ENCODE measurements at places on chromosomes 2 and 18.

DNA sequence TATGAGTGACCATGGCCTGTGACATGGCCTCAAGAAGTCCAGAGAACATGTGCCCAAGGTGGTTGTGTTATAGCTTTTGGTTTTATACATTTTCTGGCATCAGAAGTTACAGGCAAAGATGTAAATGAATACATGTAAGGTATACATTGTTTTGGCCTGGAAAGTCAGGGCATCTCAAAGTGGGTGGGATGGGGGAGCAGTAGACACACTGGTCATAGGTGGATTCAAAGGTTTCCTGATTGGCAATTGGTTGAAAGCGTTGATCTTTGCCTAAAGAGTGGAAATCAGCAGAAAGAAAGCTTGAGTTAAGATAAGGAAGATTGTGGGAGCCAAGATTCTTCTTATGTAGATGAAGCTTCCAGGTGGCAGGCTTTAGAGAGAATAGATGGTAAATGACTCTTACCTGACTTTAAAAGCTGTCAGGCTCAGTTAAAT lies 62.1 kb upstream of the DYNAP start:
- H3K4me1 ChIP-seq, result no peaks in the 10 kb centered on the region
- no peaks in the 10 kb centered on the region for H3K27me3 ChIP-seq
- no peak overlapping the region for H3K4me3 ChIP-seq
- H3K36me3 ChIP-seq, result no peaks in the 10 kb centered on the region

- DNase-seq, result no peak
- H3K27ac ChIP-seq, result no peak overlapping the region
- no peak overlapping the region for H3K4me3 ChIP-seq
- no peaks in the 10 kb centered on the region for H3K36me3 ChIP-seq
- H3K27me3 ChIP-seq, result no peaks in the 10 kb centered on the region
Measured at GRCh38 chr2:54701029-54701428, 22.4 kb upstream of the EML6 start.

GRCh38 chr18:73766910-73767515 lies 380.6 kb downstream of the FBXO15 start:
- DNase-seq, result no peak
- H3K27ac ChIP-seq, result no peak overlapping the region
- no peaks in the 10 kb centered on the region for H3K27me3 ChIP-seq
- no peaks in the 10 kb centered on the region for H3K36me3 ChIP-seq

DNA sequence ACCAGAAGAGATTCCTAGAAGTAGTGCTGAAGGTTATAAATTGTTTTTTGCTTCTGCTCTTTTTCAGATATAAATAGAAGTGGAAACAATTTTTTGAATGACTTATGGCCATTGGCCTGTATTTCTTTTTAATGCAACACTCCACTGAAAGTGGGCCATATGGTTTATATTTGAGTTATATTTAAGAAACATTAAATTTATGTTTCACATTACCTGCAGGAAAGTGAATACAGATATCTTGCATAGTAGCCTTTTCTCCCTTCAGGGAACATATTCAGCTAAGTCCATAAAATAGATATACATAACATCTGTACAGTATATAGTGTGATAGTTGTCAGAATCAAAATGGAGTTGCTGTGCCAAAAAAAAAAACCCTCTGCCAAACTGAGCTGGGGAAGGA lies 53.1 kb upstream of the EFEMP1 start:
- no peaks in the 10 kb centered on the region for H3K27me3 ChIP-seq
- DNase-seq, result no peak
- no peak overlapping the region for H3K4me3 ChIP-seq
- no peaks in the 10 kb centered on the region for H3K4me1 ChIP-seq

DNA sequence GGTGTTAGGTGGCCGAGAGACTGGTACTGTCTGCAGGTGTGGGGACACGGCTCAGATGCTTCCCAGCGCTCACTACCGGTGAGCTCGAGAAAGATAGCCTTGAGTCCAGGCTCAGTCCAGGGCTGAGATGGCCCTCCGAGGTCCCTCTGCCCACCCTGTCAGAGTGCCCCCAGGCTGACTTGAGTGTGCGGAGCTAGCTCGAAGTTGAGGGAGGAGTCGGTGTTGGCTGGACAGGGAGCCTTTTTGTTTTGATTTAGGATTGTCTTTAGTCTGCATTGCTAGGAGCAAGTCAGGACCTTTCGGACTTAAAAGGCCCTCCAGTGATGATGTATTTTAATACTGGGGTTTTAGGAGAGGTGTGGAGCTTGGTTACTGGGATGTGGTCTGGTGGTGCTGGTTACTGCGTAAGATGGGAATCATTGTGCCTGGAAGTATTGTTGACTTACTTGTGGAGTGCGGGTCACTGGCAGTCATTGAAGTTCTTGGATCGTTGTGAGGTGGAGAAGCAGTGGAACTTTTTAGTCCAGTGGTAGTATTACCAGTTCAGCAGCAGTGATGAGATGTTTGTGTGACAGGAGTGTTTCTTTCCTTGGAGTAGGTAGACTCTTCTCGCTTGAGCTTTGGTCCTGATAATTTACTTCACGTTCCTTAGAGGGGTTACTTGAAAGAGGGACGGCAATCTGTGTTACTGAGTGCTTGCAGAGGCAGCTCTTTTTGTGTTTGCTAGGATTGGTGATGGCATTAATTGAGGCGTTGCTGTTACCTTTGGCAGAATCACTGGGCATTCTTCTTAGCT lies 633 bp downstream of the KIAA1328 start:
- H3K27me3 ChIP-seq, result no peaks in the 10 kb centered on the region
- peak overlapping the region; percentile 77 for H3K4me3 ChIP-seq
- peak overlapping the region; percentile 73 for H3K27ac ChIP-seq
- DNase-seq, result no peak
- no peaks in the 10 kb centered on the region for H3K36me3 ChIP-seq

DNA sequence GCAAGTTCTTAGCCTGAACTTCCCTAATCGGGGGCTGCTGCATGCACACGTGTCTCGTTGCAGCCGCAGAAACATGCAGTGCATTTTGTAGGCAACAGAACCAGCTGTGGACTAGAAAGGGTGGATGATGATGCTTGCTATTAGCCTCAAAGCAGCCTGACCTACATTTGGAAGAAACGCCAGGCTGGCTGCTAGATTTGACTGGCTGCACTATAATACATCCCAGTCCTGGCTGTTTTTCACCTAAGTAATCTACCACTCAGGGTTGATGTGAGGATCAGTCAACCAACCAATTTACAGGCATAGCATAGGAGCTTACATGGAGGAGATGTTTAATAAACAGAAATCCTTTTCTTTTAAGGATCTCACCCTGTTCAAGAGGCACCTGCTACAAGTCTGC lies 56.4 kb upstream of the SPP2 start:
- no peaks in the 10 kb centered on the region for H3K36me3 ChIP-seq
- DNase-seq, result no peak
- no peaks in the 10 kb centered on the region for H3K27me3 ChIP-seq
- no peak overlapping the region for H3K4me3 ChIP-seq
- H3K4me1 ChIP-seq, result no peaks in the 10 kb centered on the region
- no peak overlapping the region for H3K27ac ChIP-seq

- no peaks in the 10 kb centered on the region for H3K27me3 ChIP-seq
- no peak overlapping the region for H3K4me3 ChIP-seq
- no peaks in the 10 kb centered on the region for H3K4me1 ChIP-seq
Measured at GRCh38 chr2:102018823-102019445, 27.2 kb downstream of the IL1R2 start.

GRCh38 chr2:36339607-36340218 lies 15.9 kb upstream of the CRIM1 start:
- no peak overlapping the region for H3K27ac ChIP-seq
- no peaks in the 10 kb centered on the region for H3K27me3 ChIP-seq
- H3K4me3 ChIP-seq, result no peak overlapping the region
- no peak for DNase-seq

- H3K4me3 ChIP-seq, result no peak overlapping the region
- no peak overlapping the region for H3K27ac ChIP-seq
- H3K36me3 ChIP-seq, result no peaks in the 10 kb centered on the region
- H3K4me1 ChIP-seq, result no peaks in the 10 kb centered on the region
- no peaks in the 10 kb centered on the region for H3K27me3 ChIP-seq
- peak; percentile 65 for DNase-seq
Measured at GRCh38 chr2:236705295-236706105, 135.9 kb downstream of the ACKR3 start.

DNA sequence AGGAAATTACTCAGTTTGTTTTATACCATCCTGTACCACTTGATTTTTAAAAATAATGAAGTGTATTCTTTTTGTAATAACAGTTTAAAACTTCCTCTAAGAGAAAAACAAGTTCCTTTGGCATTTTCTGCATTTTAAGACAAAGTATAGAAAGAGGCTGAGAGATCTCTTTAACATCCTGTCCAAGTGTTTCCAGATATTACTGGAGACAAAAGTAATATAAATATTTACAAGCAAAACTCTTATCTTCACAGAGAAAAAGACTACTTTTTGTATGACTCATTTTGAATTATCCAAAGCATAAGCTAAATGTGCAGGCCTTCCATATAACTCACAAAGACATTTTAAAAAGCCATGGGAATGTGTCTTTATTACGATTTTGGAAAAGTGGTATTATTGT lies 221.1 kb downstream of the RDH14 start:
- no peaks in the 10 kb centered on the region for H3K27me3 ChIP-seq
- no peak overlapping the region for H3K4me3 ChIP-seq
- no peak for DNase-seq
- H3K36me3 ChIP-seq, result no peaks in the 10 kb centered on the region
- no peaks in the 10 kb centered on the region for H3K4me1 ChIP-seq

GRCh38 chr2:60554646-60555065 lies 1.2 kb upstream of the BCL11A start:
- DNase-seq, result no peak
- H3K27ac ChIP-seq, result no peak overlapping the region
- peaks cover 52% of the 10 kb centered on the region for H3K4me1 ChIP-seq
- peaks cover 7% of the 10 kb centered on the region for H3K27me3 ChIP-seq
- H3K4me3 ChIP-seq, result peak overlapping the region; percentile 42
- no peaks in the 10 kb centered on the region for H3K36me3 ChIP-seq

DNA sequence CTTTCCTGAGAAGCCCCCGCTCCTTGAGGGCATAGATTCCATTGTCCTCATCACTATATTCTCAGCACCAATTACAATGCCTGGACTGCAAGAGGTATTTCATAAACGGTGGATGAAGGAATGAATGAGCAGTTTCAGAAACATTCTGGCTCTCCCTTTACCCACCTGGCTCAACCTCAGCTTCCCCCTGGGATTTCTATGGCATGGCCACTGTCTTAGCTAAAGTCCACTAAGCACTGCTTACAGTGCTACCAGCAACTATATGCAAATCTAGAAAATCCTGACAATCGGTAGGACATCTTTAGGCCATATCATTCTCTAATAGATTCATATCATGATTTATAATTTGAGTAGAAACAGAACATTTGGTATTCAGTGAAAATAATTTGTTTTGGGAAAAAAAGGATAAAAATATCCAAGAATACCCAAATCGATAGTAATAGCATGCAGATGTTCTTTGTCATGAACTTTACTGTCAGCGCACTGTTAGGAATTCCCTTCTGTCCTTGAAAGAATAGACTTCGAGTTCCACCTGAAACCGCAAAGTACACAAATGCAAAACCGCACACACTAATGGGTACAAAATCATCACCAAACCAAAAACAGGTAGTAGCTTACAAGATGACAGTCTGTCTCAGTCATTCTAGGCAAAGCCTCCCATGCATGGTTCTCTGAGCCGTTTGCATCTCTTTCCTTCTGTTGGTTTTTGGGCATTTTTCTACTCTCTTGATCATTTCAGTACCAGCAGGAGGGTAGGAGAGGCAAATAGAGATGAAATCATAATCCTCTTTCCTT lies 303.6 kb upstream of the ID2 start:
- no peaks in the 10 kb centered on the region for H3K4me1 ChIP-seq
- H3K27ac ChIP-seq, result no peak overlapping the region
- no peak for DNase-seq
- H3K4me3 ChIP-seq, result no peak overlapping the region
- H3K36me3 ChIP-seq, result no peaks in the 10 kb centered on the region

DNA sequence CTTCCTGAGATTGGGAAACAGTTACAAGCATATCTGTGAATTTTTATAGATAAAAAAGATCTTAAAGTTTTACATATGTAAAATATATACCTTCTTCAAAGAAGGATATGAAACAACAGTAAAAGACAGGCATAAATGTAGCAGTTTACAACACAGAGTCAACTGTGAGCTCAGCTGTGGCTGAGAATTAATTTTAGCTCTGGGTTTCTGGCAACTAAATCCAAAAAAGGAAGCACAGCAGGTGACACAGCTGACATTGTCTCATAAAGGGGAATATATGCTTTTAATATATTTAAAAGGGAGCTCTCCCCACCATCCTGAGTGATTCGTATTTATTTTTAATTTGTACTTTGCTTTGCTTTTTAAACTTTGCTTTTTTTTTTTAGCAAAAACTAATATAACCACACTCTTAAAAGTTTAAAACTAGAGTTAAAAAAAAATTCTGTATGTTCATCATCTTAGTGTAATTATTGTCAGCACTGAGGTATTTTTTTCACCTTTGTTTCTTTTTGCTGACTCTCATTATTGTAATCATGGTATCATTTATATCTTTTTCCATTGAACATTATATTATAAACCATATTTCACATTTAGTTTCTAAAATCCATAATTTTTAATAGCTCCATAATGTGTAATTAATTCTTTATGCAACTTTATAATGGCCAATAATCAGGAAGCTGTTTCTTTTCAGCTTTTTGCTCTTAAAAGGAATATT lies 6.7 kb downstream of the TUBB6 start:
- no peak for DNase-seq
- H3K36me3 ChIP-seq, result peaks cover 28% of the 10 kb centered on the region
- H3K4me1 ChIP-seq, result no peaks in the 10 kb centered on the region

- H3K4me1 ChIP-seq, result peaks cover 3% of the 10 kb centered on the region
- H3K27ac ChIP-seq, result no peak overlapping the region
- no peak for DNase-seq
Measured at GRCh38 chr2:229775614-229776313, 61.4 kb upstream of the DNER start.

DNA sequence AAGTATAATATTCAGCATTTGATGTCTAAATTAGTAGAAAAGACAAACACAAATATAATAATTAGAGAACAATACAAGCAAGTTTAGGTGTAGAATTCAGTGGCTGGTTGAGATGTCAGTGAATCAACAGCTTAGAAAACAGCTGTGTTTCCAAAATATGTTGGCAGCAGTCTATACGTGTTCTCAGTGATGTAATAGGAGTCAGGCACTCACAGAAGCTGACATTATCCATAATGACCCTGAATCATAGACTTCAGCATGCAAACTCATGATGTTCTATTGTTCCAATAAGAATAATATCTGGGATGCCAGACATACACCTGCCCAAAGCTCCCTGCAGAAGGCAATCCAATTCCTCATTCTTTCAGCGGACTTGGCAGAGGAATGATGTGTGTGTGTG lies 164.7 kb downstream of the SLC8A1 start:
- no peaks in the 10 kb centered on the region for H3K36me3 ChIP-seq
- no peaks in the 10 kb centered on the region for H3K27me3 ChIP-seq
- no peak for DNase-seq
- no peak overlapping the region for H3K27ac ChIP-seq
- peaks cover 6% of the 10 kb centered on the region for H3K4me1 ChIP-seq
- H3K4me3 ChIP-seq, result no peak overlapping the region

Data from tibial artery (tissue), 4 donors.